ENCODE measurements at places on chromosomes 5 and 9.
A peak's percentile ranks its signal among the peaks of the same experiment; 100 is the strongest.

GRCh38 chr5:134736173-134736812 lies 2.1 kb upstream of the CAMLG start:
- no peak for DNase-seq

GRCh38 chr9:110207071-110207641 lies 803 bp downstream of the C9orf152 start:
- no peak for DNase-seq

DNA sequence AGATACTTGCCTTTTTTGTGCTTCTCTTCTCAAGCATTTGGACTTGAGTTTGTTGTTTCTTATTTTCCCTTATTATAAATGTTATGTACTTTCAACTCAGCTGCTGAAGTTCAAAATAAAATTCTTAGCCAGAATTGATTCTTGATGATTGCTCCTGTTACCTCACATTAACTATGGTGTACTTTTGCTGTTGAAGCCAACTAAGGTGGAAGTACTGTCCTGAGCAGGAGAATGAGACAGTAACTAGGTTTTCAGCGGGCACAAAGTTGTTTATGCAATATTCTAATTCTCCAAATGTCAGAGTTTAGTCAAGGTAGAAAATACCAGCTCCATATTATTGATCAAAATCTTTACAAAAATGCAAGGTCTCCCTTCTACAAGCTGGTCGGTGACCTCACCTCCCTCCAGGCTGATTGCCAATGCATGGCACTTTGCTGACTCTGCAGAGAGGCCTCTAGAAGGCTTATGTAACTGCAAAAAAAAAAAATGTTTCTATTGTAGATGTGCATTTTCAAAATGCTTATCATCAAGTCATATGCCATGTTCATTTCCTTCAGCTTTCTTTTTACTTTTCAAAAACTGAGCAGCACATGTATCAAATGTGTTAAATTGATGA lies 1783.5 kb upstream of the WWC1 start:
- DNase-seq = no peak

DNA sequence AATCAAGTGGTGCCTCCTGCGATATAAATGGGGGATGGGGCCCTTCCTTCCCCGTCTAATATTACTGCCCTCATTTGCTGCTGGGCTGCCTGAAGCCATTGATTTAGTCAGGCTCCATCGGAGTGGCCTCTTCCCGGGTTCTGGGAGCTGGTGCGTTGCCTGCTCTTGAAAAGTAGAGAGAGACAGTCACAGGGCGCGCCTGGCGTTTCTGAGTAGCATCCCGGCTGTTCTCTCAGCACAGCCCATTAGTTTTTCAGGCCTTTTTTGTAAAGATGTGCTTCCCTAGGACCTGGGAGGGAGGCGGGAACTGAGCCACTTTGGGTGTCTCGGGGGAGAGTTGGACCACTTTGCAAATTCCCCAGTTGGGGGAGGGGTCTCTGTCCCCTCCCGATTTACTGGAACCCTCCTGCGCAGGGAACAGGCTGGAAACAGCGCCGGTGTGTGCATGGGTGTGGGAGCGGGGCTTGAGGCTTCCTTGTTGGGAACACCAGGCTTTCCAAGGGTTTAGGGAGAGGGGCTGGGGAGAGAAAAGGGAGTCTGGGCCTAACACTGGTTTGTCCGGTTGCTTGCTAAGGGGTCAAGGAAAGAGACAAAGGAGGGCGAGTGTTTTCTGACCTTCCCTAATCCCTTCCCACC lies 4.7 kb downstream of the PRDM6 start:
- DNase-seq = no peak

DNA sequence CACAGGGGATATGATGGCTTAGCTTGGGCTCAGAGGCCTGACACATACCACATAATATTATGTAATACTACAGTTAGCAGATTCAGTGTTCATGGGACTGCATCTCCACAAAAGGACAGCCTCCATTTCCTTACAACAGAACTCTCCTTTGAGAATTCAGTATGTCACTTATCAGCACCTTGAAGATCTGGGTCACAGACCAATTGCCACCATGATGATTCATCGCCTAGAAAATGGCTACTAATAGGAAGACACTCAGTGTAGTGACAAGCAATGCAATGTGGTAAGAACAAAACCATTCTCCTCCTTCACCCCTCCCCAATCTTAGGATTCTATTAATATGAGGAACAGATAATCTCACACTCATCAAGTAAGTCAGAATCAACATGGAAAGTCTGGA lies 38.7 kb upstream of the PRLR start:
- no peak for DNase-seq

DNA sequence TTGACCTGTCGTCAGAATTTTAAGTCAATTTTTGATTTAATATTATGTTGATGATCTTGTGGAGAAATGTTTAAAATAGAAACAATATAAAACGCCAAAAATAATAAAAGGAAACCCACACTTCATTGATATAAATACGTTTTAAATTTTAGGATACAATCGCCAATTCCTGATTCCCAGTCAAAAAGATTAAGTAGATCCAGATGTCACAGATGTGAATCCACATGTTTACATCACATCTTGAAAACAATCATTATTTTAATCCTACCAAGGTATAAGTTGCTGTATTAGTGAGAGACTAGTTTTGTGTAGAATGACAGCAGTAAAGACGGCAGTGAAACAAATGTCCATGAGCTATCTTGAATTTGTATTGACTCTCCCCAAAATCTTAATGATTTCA lies 4.9 kb downstream of the TAS2R1 start:
- no peak for DNase-seq

DNA sequence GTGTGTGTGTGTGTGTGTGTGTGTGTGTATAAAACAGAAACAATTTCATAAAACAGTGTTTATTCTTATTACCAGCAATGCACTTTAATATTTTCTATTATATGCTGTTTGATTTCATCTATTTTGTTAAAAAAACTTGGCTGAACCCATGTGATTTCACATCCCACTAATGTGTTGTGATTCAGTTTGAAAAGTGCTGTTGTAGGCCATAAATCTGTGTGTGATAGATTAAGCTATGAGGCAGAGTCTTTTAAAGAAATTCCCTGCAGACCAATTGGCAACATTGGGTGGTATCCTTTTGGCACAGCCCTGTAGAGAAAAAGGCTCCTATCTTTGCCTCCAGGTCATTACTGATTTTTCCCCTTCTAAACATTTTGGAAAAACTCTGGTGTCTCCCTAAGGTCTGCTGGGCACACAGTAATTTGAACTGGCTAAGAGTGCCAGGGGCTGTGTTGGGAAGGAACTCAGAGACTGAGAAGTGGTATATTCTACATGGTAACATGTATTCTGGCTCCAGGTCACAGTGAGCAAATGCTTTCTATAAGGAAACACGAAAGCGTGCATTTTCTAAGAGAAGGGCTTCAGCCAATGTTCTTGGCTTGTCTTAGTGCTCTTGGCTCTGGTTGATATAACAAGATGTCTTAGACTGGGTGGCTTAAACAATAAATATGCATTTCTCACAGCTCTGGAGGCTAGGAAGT lies 4.5 kb downstream of the CAMK4 start:
- no peak for DNase-seq

- DNase-seq = no peak
These were observed 231.1 kb upstream of the TBCA start for GRCh38 chr5:78007233-78007632.

GRCh38 chr5:169029037-169029436 lies 271.9 kb downstream of the SLIT3 start:
- no peak for DNase-seq

- no peak for DNase-seq
These were observed 106.1 kb upstream of the CPEB4 start for GRCh38 chr5:173781816-173782670.

DNA sequence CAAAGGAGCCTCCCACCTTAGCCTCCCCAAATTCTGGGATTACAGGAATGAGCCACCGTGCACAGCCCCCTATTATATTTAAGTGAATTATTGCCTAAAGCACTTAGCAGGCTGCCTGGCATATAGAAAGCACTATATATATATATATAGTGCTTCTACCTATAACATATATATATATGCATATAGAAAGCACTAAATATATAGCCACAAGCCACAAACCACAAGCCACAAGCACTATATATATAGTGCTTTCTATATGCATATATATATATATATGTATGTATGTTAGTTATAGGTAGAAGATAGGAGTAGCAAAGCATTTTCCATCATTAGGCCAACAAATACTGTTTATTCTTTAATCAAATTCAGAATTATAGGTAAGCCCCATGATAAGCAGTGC lies 185.8 kb downstream of the CWC27 start:
- no peak for DNase-seq

DNA sequence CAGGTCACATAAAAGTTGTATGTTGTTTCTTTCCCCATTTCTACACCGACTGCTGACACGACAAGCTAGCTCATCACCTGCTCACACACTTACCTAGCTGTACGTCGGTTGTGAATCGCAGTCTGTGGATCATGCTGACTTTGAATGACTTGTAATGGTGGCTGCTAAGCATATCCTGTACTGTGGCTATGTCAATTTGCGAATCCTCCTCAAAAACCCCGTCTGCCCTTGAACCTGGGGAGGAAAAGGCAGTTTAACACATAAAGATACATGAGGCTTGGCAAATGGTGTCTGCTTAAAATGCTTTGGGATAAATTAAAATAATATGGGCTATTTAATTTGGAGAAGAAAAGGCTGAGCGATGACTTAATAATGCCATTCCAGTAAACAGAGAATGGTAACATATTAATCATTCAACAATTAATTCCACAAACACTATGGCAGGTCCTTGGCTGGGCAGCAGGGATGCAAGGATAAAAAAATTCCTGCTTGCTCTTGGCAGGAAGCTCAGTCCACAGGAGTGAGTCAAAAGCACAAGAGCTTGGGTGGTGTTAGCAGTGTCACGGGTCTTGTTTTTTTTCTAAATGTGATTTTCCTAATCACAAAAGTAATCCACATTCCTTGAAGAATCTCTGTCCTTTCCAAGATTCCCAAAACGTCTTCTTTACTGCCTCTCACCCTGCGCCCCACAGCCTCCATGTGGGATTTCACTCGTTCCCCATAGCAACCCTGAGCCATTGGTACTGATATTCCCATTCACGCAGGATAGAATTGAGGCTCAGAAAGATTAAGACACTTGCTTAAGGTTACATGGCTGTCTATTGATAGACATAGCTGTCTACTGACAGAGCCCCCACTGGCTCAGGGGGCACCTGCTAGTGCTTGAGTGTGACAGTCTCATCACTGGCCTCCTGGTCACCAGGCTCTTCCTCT lies 222.4 kb downstream of the MAPKAP1 start:
- no peak for DNase-seq

- DNase-seq = no peak
These were observed 129.7 kb upstream of the PCA3 start for GRCh38 chr9:76634356-76635054.

DNA sequence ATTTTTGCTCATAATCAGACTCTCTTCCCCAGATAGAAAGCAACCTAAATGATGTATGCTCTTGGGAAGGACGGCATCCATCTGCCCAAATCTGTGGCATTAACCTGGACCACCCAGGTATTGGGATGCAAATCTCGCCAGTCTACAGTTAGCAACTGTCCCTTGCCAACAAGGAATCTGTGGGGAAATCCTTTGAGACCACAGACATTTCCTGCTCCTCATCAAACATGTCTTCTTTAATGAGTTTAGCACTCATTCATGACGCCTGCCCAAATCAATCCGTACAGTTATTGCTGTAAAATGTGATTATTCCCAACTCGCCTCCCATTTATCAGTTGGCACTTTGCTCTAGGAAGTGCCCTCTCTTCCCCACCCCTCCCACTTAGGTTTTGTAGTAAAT lies 7.8 kb downstream of the ROR2 start:
- DNase-seq = no peak

- no peak for DNase-seq
These were observed 30.6 kb upstream of the ADAMTS2 start for GRCh38 chr5:179375831-179376365.

- peak; percentile 81 for DNase-seq
These were observed 3.7 kb upstream of the WDR31 start for GRCh38 chr9:113343732-113344231.

DNA sequence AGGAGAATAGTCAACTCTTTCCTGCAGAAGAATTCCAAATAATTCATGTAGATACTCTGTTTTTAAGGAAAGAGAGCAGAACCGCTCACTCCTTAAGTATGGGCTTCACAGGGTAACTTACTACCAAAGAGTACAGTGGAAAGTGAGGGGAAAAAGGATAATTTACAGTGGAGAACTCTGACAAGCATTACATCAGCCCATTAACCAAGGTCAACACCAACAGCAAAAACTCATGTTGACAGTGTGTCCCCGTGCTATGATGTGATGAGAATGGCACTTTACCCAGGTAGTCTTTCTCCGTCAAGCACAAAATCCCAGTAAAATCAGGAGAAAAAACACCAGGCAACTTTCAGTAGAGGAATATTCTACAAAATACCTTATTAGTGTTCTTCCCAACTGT lies 104.3 kb downstream of the ADCY2 start:
- DNase-seq = no peak

GRCh38 chr9:22446589-22446949 lies at the start of gene DMRTA1:
Gene DMRTA1 (plus strand): TSS chr9:22446824. CDS start chr9:22447066, 242 bp downstream.
- peak; percentile 60 for DNase-seq

All from C1 segment of cervical spinal cord (tissue), 14 donors.